M059J (cell line): ENCODE measurements at places on chromosomes 3 and 15. TPM values are rescaled to one million over a fixed set of nuclear protein-coding genes. Genes with fewer than 3 reads are reported as not detected.

GASK1A gene
- 2.6 and 3.4 TPM in 2 replicates for total RNA-seq

SERINC4 gene
- not detected in 2 replicates for total RNA-seq

ANKUB1 gene
- total RNA-seq = not detected in 2 replicates

- DNase-seq = no peak
Measured at GRCh38 chr15:51004103-51004551, 90.6 kb downstream of the TNFAIP8L3 start.

- peak; percentile 66 for DNase-seq
Measured at GRCh38 chr15:29044503-29044901, 158.7 kb downstream of the APBA2 start.

GOLGA6L10 gene
- total RNA-seq = 0.07 and 0.25 TPM in 2 replicates

GRCh38 chr3:62101488-62101887 is 271.9 kb downstream of the FEZF2 start:
- no peak for DNase-seq

SLC7A14 gene
- total RNA-seq = 2.8 and 2.9 TPM in 2 replicates

- DNase-seq = no peak
Measured at GRCh38 chr3:141100531-141101320, 49.6 kb downstream of the SPSB4 start.

IGSF11 gene
- total RNA-seq = not detected in 2 replicates

ARF4 gene
- total RNA-seq = 538 and 605 TPM in 2 replicates

ATG7 gene
- total RNA-seq = 36.8 and 68.7 TPM in 2 replicates

DNA sequence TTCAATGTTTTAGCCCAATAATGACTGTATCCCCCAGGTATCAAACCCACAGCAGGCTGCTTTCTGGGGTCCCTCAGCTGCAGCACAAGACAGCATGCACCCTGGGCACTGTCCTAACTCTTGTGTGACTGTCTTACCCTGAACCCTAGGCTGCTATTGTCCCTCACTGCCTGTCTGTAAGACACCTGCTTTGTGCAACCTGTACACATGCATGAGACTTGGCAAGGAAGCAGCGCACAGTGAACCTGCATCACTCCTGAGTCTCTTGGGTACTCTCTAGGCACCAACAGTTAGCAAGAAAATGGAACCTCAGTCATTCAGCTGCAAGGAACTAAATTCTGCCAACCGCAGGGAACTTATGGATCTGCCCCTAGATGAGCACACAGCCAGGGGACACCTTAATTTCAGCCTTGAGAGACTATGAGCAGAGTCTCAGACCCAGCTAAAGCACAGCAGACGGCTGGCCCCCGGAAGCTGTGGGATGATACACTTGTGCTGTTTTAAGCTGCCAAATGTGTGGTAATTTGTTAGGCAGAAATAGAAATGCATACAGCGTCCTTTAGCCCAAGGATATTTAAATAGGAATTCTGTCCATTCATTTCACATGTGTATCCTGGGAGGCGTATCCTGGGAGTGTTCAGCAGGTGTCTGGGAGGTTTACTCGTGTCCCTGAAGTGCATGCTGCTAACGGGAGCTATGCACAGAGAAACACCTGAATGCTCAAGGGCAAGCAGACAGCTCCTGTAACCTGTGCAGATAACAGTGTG is 223.8 kb downstream of the KLF13 start:
- DNase-seq = no peak

- DNase-seq = no peak
Measured at GRCh38 chr15:31084176-31084575, 17.3 kb downstream of the TRPM1 start.

TGM4 gene
- not detected in 2 replicates for total RNA-seq

C2CD4A gene
- 0.05 TPM in 1 of 2 replicates, not detected in the other for total RNA-seq

DNA sequence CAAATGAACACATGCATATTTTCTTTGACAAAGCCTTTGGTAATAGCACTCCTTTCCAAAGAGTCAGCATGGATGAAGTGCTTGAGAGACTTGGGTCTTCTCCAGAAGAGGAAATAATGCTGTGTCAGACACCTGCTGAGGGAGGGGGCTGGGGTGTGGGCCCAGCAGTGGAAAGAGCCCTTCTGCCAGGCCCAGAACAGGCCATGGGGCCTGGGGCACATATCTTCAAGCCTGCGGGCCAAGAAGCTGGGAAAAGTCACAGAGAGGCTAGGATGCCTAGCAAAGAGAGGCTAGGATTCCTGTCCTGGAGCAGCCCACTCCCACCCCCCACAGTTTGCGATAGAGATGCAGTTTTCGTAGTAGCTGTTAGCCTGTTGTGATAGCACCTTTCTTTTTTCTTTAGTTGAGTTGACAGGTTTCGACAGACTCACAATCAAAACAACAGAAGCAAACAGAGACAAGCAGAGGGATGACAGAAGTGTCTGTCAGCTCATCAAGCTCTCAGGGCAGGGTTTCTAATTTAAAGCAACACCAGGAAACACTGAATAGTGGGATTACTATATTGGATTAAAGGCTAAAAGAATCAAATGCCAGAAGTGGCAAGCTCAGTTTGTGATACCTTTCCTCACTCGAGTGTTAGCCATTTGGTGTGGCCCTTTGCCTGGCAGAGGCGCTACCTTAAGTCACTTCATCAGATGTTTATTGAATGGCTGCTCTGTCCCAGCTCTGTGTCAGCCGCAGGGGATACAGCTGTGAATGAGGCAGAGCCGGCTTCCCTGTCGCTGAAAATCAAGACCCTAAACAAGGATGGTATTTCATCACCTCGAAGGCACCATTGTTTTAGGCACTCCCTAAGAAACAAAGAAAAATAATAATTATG is 19.0 kb downstream of the CMTM7 start:
- no peak for DNase-seq

DNA sequence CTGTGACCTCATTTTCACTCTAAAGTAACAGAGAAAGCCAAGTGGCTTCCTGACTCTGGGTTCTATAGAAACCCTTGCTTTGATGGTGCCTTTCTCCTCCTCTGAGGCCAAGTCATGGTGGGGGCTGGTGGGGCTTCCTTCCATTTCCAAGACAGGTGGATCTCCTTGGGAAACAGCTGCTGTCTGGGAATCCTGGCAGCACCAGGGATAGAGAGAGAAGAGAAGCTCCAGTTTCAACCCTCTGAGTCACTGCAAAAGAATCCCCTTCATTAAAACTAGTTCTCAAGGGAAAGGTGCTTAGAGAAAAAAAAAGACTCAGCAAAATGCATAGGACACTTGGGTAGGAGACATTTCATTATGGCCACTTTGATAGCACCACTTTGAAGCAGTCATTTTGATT is 614.4 kb downstream of the FHIT start:
- DNase-seq = peak; percentile 59

FLNB gene
- total RNA-seq = 65.0 and 130 TPM in 2 replicates
